Gastrocnemius medialis (tissue), 4 donors: ENCODE measurements at places on chromosomes 16 and 17. TPM values are rescaled to one million over a fixed set of nuclear protein-coding genes. Genes with fewer than 3 reads are reported as not detected.

DNA sequence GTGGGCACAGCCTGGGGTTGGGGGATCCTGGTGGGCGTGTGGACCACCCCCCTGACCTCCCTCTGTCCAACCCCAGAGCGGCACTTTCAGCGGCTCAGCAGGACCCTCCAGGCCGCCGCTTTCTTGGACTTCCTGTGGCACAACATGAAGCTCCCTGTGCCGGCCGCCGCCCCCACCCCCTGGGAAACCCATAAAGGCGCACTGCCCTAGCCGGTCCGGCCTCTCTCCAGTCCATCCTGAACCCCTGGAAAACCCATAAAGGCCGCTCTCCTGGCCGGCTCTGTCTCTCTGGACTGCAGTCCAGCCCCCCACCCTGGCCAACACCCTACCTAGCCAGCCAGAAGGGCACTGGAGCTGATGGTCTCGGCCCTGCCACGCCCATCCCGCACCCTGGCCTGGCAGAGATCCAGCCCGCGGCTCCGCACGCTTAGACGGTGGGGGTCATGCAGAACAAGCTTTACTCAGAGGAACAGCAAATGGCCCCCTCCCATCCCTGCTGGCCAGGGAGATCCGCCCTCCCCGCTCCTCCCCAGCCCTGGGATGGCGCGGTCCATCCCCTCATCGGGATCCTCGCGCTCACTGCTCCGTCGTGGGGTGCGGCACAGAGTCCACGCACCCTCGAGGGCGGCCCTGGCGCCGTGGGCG is 2.7 kb downstream of the NOXO1 start:
- DNase-seq: no peak
- H3K4me3 ChIP-seq: no peak overlapping the region
- peaks cover 48% of the 10 kb centered on the region for H3K36me3 ChIP-seq
- H3K27ac ChIP-seq: no peak overlapping the region
- no peaks in the 10 kb centered on the region for H3K27me3 ChIP-seq

DNA sequence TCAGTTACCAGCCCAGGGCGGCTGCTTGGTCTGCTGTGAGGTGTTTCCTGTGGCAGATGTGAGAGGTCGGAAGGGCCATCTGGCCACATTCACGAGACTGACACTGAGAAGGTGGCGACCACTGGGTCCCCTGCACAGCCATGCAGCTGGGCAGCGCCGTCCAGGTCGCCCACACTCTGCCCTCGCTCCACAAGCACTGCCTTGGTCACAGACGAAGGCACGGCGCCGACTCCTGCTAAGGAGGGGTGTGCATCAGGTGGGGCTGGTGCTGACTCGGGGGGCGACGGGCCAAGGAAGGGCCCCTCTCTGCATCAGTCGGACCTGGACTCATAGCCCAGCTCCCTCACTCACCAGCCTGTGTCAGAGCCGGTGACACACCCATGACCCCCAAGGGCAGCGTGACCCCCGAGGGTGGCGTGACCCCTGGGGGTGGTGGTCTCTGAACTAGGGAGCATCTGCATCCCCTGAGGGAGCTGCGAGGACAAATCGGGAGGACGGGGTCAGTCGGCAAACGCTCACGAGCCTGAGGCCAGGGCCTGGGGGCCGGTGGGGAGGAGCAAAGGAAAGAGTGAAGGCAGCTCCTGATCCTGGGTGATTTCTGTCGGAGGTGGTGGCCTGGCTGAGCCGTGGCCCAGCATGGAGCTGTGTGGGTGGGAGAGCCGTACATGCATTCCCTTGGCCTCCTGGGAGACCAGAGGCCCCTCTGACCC is 30.4 kb downstream of the NME3 start:
- H3K27me3 ChIP-seq: no peaks in the 10 kb centered on the region
- H3K36me3 ChIP-seq: peaks cover 25% of the 10 kb centered on the region
- no peaks in the 10 kb centered on the region for H3K4me1 ChIP-seq
- no peak overlapping the region for H3K4me3 ChIP-seq
- H3K27ac ChIP-seq: no peak overlapping the region

DNA sequence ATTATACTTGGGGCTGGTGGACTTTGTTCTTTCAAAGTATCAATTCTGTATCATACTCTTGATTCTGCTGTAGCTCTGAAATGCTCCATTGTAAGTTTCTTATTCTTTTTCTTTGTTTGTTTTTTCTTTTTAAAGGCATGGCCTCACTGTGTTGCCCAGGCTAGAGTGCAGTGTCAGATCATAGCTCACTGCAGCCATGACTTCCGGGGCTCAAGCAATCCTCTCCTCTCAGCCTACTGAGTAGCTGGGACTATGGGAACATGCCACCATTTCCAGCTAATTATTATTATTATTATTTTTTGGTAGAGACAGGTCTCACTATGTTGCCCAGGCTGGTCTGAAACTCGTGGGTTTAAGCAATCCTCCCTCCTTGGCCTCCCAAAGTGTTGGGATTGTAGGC is 38.9 kb upstream of the METTL9 start:
- no peak overlapping the region for H3K27ac ChIP-seq
- H3K27me3 ChIP-seq: no peaks in the 10 kb centered on the region
- H3K4me1 ChIP-seq: peaks cover 17% of the 10 kb centered on the region

DNA sequence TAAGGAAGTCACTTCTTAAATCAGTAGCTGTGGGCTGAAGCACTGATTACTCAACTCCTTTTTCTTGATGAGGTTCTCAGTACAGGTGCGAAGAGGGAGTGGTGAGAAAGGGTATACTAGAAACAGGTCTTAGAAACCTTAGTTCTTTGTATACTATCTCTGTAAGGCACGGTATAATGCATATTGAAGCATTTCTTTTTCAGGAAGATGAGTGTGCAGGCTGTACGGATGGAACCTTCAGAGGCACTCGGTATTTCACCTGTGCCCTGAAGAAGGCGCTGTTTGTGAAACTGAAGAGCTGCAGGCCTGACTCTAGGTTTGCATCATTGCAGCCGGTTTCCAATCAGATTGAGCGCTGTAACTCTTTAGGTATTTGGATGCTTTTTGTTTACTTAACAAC is 39.2 kb downstream of the CYLD start:
- H3K27ac ChIP-seq: no peak overlapping the region
- H3K36me3 ChIP-seq: peaks cover 68% of the 10 kb centered on the region
- peaks cover 7% of the 10 kb centered on the region for H3K4me1 ChIP-seq

DNA sequence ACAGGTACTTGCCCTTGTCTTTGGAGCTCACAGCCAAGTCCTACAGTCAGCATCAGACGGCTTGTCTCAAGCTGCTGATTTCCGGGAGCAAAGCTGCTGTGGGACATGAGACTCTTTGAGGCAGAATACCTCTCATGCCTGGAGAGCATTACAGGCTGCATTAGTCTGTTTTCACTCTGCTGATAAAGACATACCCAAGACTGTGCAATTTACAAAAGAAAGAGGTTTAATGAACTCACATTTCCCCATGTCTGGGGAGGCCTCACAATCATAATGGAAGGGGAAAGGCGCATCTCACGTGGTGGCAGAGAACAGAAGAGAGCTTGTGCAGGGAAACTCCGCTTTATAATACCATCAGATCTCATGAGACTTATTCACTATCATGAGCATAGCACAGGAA is 661.2 kb downstream of the WWOX start:
- no peaks in the 10 kb centered on the region for H3K36me3 ChIP-seq
- no peak overlapping the region for H3K27ac ChIP-seq
- H3K27me3 ChIP-seq: no peaks in the 10 kb centered on the region
- no peak for DNase-seq
- H3K4me1 ChIP-seq: no peaks in the 10 kb centered on the region

- no peaks in the 10 kb centered on the region for H3K4me1 ChIP-seq
- no peak overlapping the region for H3K27ac ChIP-seq
- DNase-seq: no peak
- no peaks in the 10 kb centered on the region for H3K36me3 ChIP-seq
These were observed 276.3 kb downstream of the UTP18 start for GRCh38 chr17:51536627-51537026.

GRCh38 chr17:39934324-39934723 is 6.8 kb downstream of the LRRC3C start:
- no peaks in the 10 kb centered on the region for H3K27me3 ChIP-seq
- H3K27ac ChIP-seq: peak overlapping the region; percentile 68
- peaks cover 27% of the 10 kb centered on the region for H3K4me1 ChIP-seq
- no peaks in the 10 kb centered on the region for H3K36me3 ChIP-seq
- no peak for DNase-seq

DNA sequence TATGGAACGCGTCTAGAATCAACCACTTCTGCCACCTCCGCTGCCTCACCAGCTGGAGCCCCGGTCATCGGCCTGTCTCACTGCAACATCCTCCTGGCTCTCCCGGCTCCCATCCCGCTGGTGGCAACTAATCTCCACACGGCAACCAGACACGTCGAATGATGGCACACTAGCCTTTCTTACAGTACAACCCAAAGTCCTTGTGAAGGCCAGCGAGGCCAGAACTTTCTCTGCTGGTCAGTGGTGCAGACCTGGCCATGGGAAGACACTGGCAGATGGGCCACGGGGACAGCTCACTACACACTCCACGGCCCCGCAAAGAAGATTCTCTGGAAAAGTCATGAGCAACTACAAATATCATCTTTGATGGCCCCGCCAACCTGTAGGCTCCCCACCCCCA is 117.6 kb downstream of the RMI2 start:
- no peak overlapping the region for H3K27ac ChIP-seq
- H3K27me3 ChIP-seq: no peaks in the 10 kb centered on the region
- H3K4me3 ChIP-seq: no peak overlapping the region
- H3K36me3 ChIP-seq: no peaks in the 10 kb centered on the region

HMOX2 gene
- 30.0 TPM for total RNA-seq
